Endodermal cell (in vitro differentiated cells): ENCODE measurements at places on chromosomes 7 and 10. TPM values are rescaled to one million over a fixed set of nuclear protein-coding genes. Genes with fewer than 3 reads are reported as not detected.

DNA sequence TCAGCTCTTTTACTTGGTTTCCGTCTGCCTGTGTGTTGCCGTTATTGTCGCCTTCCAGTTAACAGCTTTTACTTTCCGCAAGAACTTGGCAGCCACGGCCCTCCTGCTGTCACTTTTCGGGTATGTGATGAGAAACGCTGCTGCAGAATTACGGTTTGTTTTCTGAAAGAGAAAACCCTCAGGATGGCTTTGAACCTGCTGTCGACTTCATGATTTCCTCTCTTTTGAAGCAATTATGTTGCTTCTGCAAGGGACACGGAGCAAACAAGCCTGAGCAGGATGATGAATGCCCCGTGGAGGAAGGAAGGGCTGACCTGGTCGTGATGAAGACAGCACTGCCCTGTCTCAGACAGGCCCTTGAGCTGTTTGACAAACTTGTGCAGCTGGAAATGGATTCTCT is 339.8 kb downstream of the ABCA13 start:
- peak overlapping the region; percentile 45 for H3K27ac ChIP-seq
- peaks cover 9% of the 10 kb centered on the region for H3K4me1 ChIP-seq
- no peak for DNase-seq
- H3K36me3 ChIP-seq, result no peaks in the 10 kb centered on the region

DNA sequence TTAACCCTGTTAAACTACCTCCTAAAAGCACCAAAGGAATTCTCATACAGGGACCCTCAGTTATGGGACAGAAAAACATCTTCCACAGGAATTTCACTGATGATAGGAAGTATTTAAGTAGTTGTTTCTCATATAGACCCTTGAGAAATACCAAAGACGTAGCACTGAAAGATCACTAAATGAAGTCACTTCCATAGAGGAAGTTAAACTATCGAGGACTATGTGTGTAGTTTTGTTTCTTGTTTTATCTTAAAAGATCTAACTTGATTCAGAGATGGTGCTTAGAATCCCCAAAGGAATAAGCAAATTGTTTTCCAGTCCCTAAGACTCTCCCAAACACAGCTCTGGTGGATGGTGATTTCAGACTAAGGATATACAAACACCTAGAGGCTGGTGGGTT is 94.8 kb upstream of the AFAP1L2 start:
- no peak for DNase-seq
- no peaks in the 10 kb centered on the region for H3K4me1 ChIP-seq
- H3K27ac ChIP-seq, result no peak overlapping the region
- no peaks in the 10 kb centered on the region for H3K27me3 ChIP-seq

DNA sequence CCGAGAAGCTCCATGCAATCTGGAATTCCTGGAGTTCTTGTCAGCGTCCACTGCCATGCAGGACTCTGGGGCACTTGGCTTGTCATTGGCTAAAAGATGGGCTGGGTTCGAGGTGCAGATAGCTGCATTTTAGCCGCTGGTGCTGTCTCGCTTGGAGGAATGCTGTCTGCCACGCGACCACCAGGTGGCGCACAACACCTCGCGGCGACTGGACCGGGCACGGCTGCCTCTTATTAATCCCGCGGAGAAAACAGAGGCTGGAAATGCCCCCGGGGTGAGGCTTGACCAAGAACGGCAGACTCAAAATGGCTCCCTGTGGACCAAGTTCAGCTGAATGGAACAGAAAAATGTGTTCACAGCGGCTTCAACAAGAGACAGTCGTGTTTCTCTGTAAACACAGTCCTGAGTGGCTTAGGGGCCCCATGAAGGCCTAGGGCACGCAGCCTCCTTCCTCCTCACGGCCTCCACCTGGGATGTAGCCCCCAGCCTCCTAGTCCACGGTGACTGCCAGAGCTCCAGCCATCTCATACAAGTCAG is 46.2 kb downstream of the AOC1 start:
- H3K36me3 ChIP-seq, result no peaks in the 10 kb centered on the region
- H3K4me3 ChIP-seq, result no peak overlapping the region
- peak; percentile 95 for DNase-seq
- peaks cover 21% of the 10 kb centered on the region for H3K27me3 ChIP-seq
- H3K4me1 ChIP-seq, result no peaks in the 10 kb centered on the region
- H3K27ac ChIP-seq, result no peak overlapping the region

GRCh38 chr10:132981173-132981555 is 38.8 kb upstream of the CFAP46 start:
- H3K36me3 ChIP-seq, result no peaks in the 10 kb centered on the region
- no peaks in the 10 kb centered on the region for H3K4me1 ChIP-seq
- no peak overlapping the region for H3K4me3 ChIP-seq
- H3K27me3 ChIP-seq, result no peaks in the 10 kb centered on the region
- no peak overlapping the region for H3K27ac ChIP-seq

GRCh38 chr7:50658696-50659095 is 93.5 kb upstream of the DDC start:
- H3K36me3 ChIP-seq, result peaks cover 83% of the 10 kb centered on the region
- H3K27ac ChIP-seq, result no peak overlapping the region
- DNase-seq, result peak; percentile 7
- no peaks in the 10 kb centered on the region for H3K4me1 ChIP-seq
- no peaks in the 10 kb centered on the region for H3K27me3 ChIP-seq

GRCh38 chr10:21363092-21363730 is 162.3 kb downstream of the SKIDA1 start:
- H3K4me1 ChIP-seq, result peaks cover 16% of the 10 kb centered on the region
- H3K27ac ChIP-seq, result peak overlapping the region; percentile 87
- peak; percentile 35 for DNase-seq
- H3K36me3 ChIP-seq, result no peaks in the 10 kb centered on the region

- H3K36me3 ChIP-seq, result peaks cover 69% of the 10 kb centered on the region
- peaks cover 8% of the 10 kb centered on the region for H3K4me1 ChIP-seq
- no peak overlapping the region for H3K27ac ChIP-seq
- no peak for DNase-seq
- H3K4me3 ChIP-seq, result no peak overlapping the region
Observed at GRCh38 chr7:131527456-131527855, 29.0 kb downstream of the PODXL start.

DNA sequence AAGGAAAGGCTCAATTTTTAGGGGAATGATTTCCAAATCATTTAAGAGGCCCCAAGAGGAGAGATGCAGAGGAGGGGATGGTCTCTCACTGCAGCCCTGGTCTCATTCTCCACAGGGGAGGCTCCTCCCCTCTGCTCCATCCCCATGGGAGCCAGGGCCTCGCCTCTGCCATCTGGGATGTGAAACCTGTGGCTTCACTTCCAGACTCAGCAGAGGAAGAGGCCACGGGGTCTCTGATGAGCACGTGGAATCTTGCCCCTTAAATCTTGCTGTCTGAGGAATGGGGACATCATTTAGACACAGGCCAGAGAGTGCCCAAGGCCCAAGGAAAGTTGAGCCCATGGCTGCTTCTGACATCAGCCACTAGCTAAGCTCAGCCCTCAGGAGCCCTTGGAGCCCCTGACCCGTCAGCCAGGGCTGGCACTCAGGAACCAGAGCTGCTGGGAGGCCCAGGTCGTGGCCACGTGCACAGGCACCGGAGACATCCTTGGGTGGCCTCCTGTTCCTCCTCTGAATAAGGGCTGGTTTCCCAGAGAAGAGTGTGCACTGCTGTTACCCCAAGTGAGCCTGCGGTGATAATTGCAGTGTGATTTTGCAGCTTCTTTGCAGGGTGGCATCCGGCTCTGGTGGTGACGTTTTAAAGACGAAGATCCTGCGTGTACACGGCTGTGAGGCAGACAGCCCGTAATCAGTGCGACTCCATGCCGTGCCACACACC is 50.5 kb downstream of the VIPR2 start:
- DNase-seq, result peak; percentile 28
- H3K4me3 ChIP-seq, result no peak overlapping the region
- H3K36me3 ChIP-seq, result no peaks in the 10 kb centered on the region
- no peaks in the 10 kb centered on the region for H3K4me1 ChIP-seq

GRCh38 chr7:121282129-121282528 is 46.7 kb upstream of the WNT16 start:
- no peaks in the 10 kb centered on the region for H3K27me3 ChIP-seq
- no peak for DNase-seq
- no peaks in the 10 kb centered on the region for H3K4me1 ChIP-seq
- no peak overlapping the region for H3K27ac ChIP-seq
- H3K36me3 ChIP-seq, result no peaks in the 10 kb centered on the region

DNA sequence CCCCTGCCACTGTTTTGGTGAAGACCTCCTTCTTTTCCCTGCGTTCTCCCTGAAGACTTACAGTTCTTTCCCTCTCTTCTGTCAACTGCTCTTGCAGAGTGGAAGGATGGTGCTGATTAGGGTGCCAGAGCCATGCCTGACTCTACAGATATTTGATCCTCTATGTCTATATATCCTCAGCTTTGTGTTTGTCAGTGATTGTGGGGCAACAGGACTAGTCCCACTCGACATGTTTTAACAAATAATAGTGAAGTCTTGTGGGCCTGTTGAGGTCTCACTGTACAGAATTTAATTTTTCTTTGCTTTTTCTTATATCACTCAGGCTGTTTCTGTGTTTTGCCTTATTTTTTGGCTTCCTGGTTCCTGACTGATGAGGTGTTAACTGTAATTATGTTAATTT is 5.0 kb downstream of the PLEKHA1 start:
- no peaks in the 10 kb centered on the region for H3K27me3 ChIP-seq
- H3K27ac ChIP-seq, result no peak overlapping the region
- peaks cover 4% of the 10 kb centered on the region for H3K36me3 ChIP-seq
- no peak overlapping the region for H3K4me3 ChIP-seq
- no peak for DNase-seq

GRCh38 chr7:82317257-82317721 is 126.3 kb downstream of the CACNA2D1 start:
- H3K27me3 ChIP-seq, result no peaks in the 10 kb centered on the region
- H3K4me1 ChIP-seq, result no peaks in the 10 kb centered on the region
- H3K27ac ChIP-seq, result peak overlapping the region; percentile 3
- DNase-seq, result no peak
- no peaks in the 10 kb centered on the region for H3K36me3 ChIP-seq
- H3K4me3 ChIP-seq, result no peak overlapping the region

- no peaks in the 10 kb centered on the region for H3K27me3 ChIP-seq
- no peak overlapping the region for H3K4me3 ChIP-seq
- peak overlapping the region; percentile 16 for H3K27ac ChIP-seq
- H3K4me1 ChIP-seq, result no peaks in the 10 kb centered on the region
Observed at GRCh38 chr7:44631458-44632115, 25.2 kb downstream of the OGDH start.

DNA sequence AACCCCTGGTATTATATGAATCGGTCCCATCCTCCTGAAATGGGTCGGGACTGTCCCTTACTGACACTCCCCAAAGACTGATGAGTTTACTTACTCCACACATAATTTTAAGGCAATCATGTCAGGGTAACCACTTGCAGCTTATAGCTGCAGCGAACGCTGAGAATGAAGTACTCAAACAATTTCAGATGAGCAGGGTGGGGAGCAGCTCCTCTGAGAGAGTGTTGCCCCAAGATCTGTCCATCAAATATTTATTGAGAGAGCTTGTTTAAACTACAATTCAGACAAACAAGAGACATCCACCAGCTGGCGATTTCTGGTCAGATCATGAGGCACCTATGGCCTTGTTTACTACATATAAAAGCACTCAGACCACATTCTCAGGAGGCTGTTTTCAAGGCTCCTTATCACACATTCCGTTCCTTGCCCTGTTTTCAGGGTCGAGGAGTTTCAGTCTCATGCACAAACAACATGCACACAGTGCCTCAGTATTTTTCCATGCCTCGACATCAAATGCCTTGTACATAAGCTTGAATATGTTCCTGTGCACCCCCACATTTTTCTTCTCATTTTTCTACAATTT is 80.1 kb downstream of the THSD7A start:
- no peak for DNase-seq
- H3K4me3 ChIP-seq, result no peak overlapping the region
- H3K36me3 ChIP-seq, result no peaks in the 10 kb centered on the region
- no peak overlapping the region for H3K27ac ChIP-seq
- H3K4me1 ChIP-seq, result no peaks in the 10 kb centered on the region
- H3K27me3 ChIP-seq, result no peaks in the 10 kb centered on the region

GRCh38 chr7:137032436-137032835 is 164.0 kb downstream of the CHRM2 start:
- H3K4me3 ChIP-seq, result no peak overlapping the region
- H3K36me3 ChIP-seq, result no peaks in the 10 kb centered on the region
- no peak for DNase-seq
- no peaks in the 10 kb centered on the region for H3K27me3 ChIP-seq

DNA sequence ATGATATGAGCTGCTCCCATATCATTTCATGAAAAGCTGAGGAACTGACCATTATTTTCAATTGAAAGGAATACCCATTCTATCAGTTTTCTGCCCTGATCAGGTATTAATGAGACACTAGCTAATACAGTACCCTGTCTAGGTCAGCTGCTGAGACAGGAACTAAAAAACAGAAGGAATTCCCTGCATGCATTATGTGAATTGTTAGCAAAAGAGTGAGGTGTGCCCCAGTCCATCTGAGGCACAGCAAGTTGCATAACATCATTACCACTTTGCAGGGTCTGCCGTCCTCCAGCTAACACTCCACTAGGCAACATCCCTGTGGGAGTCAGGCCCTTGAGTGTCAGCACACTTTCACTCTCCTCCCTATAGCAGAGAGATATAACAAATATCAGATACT is 11.1 kb upstream of the MSS51 start:
- H3K27ac ChIP-seq, result no peak overlapping the region
- peaks cover 66% of the 10 kb centered on the region for H3K36me3 ChIP-seq
- H3K27me3 ChIP-seq, result no peaks in the 10 kb centered on the region

- no peak for DNase-seq
- no peaks in the 10 kb centered on the region for H3K4me1 ChIP-seq
- peaks cover 31% of the 10 kb centered on the region for H3K36me3 ChIP-seq
- H3K27me3 ChIP-seq, result no peaks in the 10 kb centered on the region
Observed at GRCh38 chr7:103343758-103344452, 662 bp downstream of the DNAJC2 start.

GRCh38 chr7:128189231-128189930 is 51.7 kb upstream of the LEP start:
- H3K4me1 ChIP-seq, result peaks cover 5% of the 10 kb centered on the region
- DNase-seq, result peak; percentile 45
- H3K27me3 ChIP-seq, result peaks cover 12% of the 10 kb centered on the region
- H3K4me3 ChIP-seq, result no peak overlapping the region
- no peak overlapping the region for H3K27ac ChIP-seq

- no peak overlapping the region for H3K27ac ChIP-seq
- DNase-seq, result no peak
- H3K4me1 ChIP-seq, result no peaks in the 10 kb centered on the region
- no peaks in the 10 kb centered on the region for H3K27me3 ChIP-seq
- no peak overlapping the region for H3K4me3 ChIP-seq
Observed at GRCh38 chr10:46534828-46535524, 21.5 kb downstream of the GPRIN2 start.

- no peaks in the 10 kb centered on the region for H3K36me3 ChIP-seq
- no peaks in the 10 kb centered on the region for H3K4me1 ChIP-seq
- no peak for DNase-seq
- H3K4me3 ChIP-seq, result no peak overlapping the region
- no peak overlapping the region for H3K27ac ChIP-seq
Observed at GRCh38 chr7:78777829-78778228, 675.6 kb downstream of the MAGI2 start.

The NUTM2A gene
- total RNA-seq, result 0.28 to 0.95 TPM (median 0.46 TPM) in 3 replicates

The LRIT1 gene
- total RNA-seq, result not detected in 3 replicates
